ENCODE measurements at places on chromosomes 4 and X.
A peak's percentile ranks its signal among the peaks of the same experiment; 100 is the strongest.

GRCh38 chr4:105624530-105624929 lies 72.1 kb downstream of the ARHGEF38 start:
- DNase-seq = peak; percentile 40

GRCh38 chr4:99379571-99379970 lies 27.0 kb upstream of the ADH1C start:
- DNase-seq = no peak

DNA sequence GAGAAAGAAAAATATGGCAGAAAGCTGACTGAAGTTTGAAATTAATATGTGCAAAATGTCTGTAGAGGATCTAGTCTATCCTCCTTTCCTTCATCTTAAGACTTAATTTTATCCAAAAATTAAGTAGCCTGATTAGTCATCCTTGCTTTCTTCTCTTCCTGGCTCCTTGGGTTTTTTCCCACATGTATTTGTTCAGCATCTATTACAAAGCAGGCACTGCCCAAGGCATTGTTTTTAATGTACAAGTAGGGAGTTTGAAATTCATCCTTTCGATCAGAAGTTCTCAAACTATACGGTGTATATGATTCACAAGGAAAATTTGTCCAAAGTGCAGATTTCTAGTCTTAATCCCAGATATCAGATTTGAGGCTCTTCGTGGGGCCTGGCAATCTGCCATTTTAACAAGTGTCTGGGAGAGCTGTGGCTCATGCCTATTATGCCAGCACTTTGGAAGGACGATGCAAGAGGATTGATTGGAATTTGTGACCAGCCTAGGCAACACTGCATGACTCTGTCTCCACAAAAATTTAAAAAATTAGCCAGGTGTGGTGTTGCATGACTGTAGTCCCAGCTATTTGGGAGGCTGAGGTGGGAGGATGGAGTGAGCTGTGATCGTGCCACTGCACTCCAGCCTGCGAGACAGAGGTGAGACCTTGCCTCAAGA lies 19.4 kb upstream of the YTHDC1 start:
- no peak for DNase-seq

DNA sequence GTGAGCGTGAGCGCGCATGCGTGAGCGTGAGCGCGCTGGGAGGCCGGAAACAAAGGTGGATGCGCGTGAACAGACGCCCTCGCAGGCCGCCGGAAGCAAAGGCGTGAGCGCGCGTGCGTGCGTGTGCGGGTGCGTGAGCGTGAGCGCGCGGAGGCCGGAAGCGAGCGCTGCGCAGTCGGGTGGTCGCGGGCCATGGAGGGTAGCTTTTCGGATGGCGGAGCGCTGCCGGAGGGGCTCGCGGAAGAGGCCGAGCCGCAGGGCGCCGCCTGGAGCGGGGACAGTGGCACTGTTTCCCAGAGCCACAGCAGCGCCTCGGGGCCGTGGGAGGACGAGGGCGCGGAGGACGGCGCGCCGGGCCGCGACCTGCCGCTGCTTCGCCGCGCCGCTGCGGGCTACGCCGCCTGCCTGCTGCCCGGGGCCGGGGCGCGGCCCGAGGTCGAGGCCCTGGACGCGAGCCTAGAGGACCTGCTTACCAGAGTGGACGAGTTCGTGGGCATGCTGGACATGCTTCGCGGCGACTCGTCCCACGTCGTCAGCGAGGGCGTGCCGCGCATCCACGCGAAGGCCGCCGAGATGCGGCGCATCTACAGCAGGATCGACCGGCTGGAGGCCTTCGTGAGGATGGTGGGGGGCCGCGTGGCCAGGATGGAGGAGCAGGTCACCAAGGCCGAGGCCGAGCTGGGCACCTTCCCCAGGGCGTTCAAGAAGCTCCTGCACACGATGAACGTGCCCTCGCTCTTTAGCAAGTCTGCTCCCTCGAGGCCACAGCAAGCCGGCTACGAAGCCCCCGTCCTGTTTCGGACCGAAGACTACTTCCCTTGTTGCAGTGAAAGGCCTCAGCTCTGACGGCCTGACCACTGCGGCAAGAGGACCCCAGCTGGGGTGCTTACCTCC lies at the start of gene BLOC1S4:
TSS of gene BLOC1S4 (plus strand) at position 157 of the 894 bp plus-strand sequence. CDS start at position 193, 36 bp downstream.
- peak; percentile 96 for DNase-seq

- peak; percentile 36 for DNase-seq
Observed at GRCh38 chr4:81651243-81651899, 179.7 kb upstream of the RASGEF1B start.

GRCh38 chr4:7256984-7257810 lies 64.9 kb downstream of the SORCS2 start:
- DNase-seq = no peak

DNA sequence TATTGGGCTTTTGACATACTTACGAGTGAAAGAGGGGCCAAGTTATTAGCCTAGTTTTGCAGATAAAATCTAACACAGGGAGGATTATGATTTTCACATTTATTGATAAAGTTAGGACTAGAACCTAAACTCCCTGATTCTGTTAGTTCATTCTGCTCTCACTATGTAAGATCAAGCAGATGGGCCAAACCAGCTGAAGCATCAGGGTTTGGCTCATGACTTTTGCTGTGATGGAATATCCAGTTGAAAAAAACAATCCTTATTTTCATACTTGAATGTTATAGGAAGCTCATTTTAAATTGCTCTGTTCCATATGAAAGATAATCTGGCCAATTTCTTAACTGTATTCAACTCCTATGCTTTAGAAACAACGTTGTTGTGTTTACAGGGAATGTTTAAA lies 21.2 kb downstream of the SPRY1 start:
- no peak for DNase-seq

DNA sequence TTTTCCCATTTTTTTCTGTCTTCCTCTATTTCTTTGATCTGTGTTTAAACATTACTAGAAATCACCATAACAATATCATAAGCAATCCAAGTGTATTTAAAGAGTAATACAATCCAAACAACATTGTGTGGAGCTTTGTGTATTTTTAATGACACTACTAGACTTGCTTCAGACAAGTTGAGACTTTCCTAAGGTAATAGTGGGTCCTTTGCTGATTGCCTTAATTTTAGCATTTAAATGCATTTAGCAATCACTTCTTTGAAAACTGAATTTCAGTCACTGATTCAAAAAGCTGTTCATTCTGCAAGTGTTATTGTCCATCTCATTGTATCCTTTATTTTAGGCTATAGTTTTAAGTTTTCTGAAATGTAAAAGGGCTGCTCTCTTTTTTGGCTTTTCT lies 804.8 kb downstream of the ADGRL3 start:
- DNase-seq = no peak

DNA sequence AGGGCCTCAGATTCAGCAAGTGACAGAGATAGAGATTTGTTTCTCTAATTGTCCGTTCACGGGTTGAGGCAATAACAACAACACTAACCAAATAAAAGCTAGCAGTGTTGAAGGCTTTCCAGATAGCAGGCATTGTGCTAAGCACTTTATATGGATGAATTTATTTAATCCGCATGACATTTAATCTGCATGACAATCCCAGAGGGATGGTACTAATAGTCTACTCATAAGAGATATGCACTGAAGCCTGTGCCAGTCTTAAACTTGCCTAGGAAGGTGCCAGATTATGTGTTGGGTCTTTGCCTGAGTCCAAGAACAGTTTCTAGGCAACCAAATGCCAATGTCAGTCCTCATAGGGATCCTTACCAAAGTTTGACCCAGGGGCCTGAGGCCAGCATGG lies 37.7 kb upstream of the FAT1 start:
- no peak for DNase-seq

DNA sequence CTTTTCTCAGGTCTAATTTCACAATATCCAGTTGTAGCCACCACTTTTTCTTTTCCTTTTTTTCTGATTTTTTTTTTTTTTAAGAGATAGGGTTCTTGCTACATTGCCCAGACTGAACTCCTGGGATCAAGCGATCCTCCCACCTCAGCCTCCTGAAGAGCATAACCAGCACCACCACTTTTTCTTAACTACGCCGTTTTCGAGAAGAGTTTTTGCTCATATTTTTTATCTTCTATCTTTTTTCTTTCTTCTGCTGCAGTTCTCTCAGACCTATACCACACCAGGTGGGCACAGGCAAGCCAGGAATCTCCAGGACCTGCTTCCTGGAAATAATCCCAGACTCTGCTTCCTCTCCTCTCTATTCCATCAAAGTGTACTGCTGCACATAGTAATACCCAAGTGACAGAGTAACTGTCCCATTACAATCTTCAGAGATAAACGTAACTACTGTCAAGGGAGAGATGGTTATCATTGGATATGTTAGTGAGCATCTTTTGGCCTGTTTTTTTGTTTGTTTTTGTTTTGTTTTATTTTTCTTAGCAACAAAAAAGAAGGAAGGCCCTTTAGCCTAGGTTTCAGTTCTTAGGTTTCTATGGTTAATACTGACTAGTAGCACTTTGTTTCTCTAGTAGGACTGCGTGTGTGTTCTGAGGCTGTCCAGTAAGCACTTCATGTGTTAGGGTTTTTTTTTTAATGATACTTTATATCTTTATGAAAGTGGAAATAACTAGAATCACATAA lies 59.2 kb upstream of the TXK start:
- no peak for DNase-seq

- peak; percentile 37 for DNase-seq
Observed at GRCh38 chrX:150694738-150695410, 1.7 kb downstream of the MTMR1 start.

GRCh38 chr4:106530024-106530361 lies 161.4 kb upstream of the GIMD1 start:
- DNase-seq = no peak

GRCh38 chr4:112502871-112503270 lies 13.1 kb downstream of the NEUROG2 start:
- no peak for DNase-seq

DNA sequence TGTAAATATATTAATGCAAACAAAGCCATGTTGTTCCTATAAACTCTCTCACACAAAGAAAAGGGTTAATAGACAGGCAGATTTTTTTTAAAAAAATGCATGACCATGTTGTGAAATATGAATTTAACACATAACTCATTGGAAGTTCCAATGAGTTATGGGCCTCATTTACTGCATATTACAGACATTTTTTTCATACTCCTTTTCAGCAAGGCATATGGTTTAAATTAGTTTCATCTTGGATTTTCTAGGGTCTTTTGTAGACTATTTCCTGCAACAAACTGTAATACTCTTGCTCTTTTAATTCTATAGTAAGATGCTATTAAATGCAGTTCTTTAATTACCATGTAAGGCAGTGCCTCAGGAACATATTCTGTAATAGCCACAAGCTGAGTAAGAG lies 323.1 kb downstream of the GBA3 start:
- DNase-seq = no peak

DNA sequence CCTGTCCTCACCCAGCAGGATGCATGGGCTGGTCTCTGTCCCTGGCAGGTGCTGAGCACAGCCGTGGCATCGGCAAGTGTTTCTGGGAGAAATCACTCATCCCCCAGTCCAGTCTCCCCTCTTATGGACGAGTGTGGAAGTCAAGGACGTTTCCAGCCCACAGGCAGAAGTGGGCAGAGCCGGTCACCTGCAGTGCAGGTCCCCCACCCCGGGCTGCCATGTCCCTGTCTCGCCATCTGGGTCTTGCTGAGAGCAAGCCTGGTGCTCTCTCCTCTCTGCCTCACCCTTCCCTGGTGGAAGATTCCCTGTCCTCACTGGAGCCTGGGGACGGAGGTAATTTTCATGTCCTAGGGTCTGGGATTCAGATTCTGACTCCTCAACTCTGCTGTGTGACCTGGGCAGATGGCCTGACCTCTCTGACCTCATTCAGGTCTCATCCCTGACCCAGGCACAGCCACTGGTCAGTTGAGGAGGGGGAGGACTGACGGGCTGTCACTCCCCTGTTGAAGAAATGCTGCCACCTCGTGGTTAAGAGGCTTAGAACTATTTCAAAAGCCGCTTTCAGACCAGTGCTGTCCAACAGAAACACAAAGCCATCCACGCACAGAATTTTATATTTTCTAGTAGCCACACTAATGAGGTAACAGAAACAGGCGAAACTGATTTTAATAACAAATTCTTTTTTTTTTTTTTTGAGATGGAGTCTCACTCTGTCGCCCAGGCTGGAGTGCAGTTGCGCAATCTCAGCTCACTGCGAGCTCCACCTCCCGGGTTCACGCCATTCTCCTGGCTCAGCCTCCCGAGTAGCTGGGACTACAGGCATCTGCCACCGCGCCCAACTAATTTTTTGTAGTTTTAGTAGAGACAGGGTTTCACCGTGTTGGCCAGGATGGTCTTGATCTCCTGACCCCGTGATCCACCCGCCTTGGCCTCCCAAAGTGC lies 1.8 kb downstream of the CPZ start:
- DNase-seq = peak; percentile 76

- no peak for DNase-seq
Observed at GRCh38 chr4:3526456-3526855, 5.8 kb downstream of the LRPAP1 start.
